Central memory CD4-positive, alpha-beta T cell (primary cell): ENCODE measurements at places on chromosomes 2 and 18.

GRCh38 chr2:237322564-237322963 lies 91.4 kb downstream of the COL6A3 start:
- DNase-seq = no peak

DNA sequence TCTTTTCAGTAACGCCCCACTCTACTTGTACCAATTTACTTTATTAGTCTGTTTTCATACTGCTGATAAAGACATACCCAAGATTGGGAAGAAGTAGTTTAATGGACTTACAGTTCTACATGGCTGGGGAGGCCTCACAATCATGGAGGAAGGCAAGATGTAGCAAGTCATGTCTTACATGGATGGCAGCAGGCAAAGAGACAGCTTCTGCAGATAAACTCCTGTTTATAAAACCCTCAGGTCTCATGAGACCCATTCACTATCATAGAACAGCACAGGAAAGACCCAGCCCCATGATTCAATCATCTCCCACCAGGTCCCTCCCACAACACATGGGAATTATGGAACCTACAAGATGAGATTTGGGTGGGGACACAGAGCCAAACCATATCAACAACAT lies 38.8 kb upstream of the OSBPL6 start:
- no peak for DNase-seq

DNA sequence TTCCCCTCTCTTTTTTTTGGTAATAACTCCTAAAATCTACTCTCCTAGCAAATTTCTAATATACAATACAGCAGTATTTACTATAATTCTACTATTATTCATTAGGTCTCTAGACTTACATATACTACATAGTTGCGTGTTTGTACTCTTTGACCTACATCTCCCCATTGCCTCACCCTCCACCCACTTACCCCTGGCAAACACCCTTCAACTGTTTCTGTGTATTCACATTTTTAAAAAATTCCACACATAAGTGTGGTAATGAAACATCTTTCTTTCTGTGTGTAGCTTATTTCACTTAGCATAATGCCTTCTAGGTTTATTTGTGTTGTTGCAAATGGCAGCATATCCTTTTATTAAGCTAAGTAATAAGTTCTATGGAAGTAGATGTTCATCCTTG lies 336.0 kb downstream of the CCDC85A start:
- no peak for DNase-seq

GRCh38 chr2:228652366-228652765 lies 470.9 kb upstream of the SPHKAP start:
- DNase-seq = no peak

GRCh38 chr2:219523031-219523671 lies 8.9 kb downstream of the ASIC4 start:
- DNase-seq = no peak

- no peak for DNase-seq
Measured at GRCh38 chr2:139020287-139020686, 240.1 kb upstream of the NXPH2 start.
